Right renal cortex interstitium (tissue), 3 donors: ENCODE measurements at places on chromosomes 3 and 15. TPM values are rescaled to one million over a fixed set of nuclear protein-coding genes. Genes with fewer than 3 reads are reported as not detected.

- no peak for DNase-seq
Observed at GRCh38 chr3:195259154-195259474, 11.8 kb downstream of the XXYLT1 start.

- no peak for DNase-seq
Observed at GRCh38 chr3:119120480-119120879, 25.5 kb upstream of the TEX55 start.

DNA sequence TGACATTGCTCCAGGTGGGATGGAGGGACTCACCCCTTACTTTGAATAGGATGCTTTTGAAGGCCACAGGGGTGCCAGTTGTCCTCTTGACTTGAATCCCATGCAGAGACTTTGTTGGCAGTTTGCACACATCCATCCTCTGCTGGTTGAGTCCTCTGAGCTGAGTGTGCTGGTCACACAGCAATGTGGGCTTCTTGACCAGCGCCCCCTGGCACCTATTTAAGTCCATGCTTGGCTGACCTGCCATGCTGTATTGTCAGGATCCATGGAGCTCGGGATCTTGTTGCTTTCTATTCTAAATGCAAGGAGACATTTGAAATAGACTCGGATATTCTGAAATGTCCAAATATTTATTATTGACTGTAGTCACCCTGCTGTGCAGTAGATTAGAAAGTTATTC, 19.8 kb downstream of the RAB7A start:
- no peak for DNase-seq

Gene ROPN1
- not detected for polyA plus RNA-seq

Gene HRG
- 2.2 TPM for polyA plus RNA-seq

GRCh38 chr3:69568458-69568857, 170.8 kb upstream of the MITF start:
- no peak for DNase-seq

Gene ZIC1
- not detected for polyA plus RNA-seq

Gene USP50
- polyA plus RNA-seq, result 0.85 TPM

GRCh38 chr3:98449606-98450193, 13.3 kb upstream of the OR5K1 start:
- DNase-seq, result no peak

- no peak for DNase-seq
Observed at GRCh38 chr3:197801891-197802778, 11.1 kb downstream of the LRCH3 start.

- no peak for DNase-seq
Observed at GRCh38 chr3:149481056-149481455, 6.6 kb downstream of the TM4SF4 start.

Gene PTH1R
- 144 TPM for polyA plus RNA-seq

DNA sequence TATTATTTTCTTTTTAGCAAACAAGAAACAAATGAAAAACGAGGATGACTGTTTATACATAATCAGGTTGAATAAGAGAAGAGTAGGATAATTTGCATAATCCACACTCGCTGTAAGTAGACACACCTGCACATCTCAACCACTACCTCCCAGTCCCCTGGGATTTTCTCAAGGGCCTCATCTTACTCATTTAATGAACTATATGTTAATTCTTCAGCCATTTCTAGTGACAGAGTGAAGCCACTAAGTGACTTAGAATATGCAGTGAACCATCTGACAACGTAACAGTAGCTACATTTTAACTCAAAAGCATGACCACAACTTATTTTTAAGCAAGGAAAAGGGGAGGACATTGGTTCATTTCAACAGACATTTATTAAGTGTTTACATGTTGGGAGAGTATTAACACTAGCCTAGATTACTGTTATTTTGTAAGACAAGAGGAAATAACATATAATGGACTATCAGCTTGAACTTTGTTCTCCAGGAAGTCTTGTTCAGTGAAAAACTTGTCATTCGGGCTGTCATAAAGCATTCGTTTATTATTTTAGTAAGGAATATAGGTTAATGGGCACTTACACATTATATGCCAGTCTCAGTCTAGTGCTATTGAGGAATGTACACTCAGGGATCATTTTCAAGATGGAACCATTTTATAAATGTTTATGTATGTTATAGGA, 173.0 kb upstream of the ROBO2 start:
- DNase-seq, result no peak

DNA sequence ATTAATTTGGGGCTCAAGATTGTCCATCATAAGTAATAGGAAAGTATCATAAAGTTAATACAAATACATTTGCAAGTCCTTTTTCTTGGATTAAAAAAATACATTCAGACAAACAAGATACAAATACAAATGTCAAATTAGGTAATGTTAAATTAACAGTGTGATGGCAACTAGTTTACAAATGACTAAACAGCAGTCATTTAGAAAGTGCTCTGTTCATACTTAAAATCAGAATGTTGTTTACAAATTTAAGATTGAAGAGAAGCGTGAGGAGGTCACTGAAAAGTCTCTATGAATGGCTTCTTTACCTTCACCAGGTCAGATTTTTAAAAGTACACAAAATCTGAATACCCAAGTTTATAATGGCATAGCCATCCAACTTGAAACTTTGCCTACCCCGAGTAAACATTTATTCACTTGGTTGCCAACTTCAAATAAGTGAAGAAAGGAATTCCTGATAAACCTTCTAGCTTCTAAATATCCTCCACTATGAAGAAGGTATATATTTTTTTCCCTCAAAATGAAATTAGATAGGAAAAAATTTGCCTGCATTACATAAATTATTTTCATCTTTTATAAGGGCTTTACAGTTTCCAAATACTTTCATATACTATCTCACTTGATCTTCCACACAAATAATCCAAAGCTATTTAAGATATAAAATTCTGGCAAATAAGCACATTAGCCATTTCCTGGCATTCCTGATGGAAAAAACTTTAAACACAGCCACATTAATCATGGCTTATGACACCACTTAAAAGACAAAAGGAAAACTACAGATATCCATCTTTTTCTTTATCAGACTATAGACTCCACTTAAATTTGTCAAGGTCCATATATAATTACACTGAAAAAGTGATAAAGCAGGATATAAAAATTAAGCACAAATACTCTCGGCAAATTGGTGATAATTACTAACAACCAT, 11.5 kb upstream of the NEK10 start:
- DNase-seq, result no peak

- DNase-seq, result no peak
Observed at GRCh38 chr15:36370731-36371112, 208.7 kb upstream of the CDIN1 start.

- no peak for DNase-seq
Observed at GRCh38 chr3:122031123-122031468, 9.0 kb upstream of the ILDR1 start.

Gene SLC24A5
- 0.52 TPM for polyA plus RNA-seq

DNA sequence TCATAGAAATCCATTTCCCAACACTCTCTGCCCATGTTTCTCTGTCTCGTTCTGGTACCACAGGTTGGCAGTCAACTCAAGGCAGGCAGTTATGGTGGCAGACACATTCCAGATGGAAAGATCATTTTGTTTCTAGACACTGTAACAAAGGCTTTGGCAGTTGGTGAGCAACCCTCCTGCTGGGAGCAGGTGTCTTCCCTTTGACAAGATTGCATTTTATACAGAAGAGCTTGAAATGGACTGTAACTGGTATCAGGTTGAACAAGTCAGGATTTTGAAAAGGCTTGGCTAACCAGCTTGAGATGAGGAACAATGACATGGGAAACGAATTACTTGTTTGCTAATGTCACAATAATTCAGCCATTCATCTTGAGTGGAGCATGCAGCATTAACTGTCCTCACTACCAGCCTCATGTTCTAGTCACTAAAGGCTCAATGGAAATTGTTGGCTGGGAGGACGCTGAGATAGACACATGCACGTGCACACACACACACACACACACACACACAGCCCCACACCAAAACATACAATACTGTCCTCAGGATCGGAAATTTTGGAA, 170.0 kb downstream of the SEMA6D start:
- DNase-seq, result no peak

GRCh38 chr3:12578742-12579141, 21.9 kb downstream of the MKRN2 start:
- no peak for DNase-seq

DNA sequence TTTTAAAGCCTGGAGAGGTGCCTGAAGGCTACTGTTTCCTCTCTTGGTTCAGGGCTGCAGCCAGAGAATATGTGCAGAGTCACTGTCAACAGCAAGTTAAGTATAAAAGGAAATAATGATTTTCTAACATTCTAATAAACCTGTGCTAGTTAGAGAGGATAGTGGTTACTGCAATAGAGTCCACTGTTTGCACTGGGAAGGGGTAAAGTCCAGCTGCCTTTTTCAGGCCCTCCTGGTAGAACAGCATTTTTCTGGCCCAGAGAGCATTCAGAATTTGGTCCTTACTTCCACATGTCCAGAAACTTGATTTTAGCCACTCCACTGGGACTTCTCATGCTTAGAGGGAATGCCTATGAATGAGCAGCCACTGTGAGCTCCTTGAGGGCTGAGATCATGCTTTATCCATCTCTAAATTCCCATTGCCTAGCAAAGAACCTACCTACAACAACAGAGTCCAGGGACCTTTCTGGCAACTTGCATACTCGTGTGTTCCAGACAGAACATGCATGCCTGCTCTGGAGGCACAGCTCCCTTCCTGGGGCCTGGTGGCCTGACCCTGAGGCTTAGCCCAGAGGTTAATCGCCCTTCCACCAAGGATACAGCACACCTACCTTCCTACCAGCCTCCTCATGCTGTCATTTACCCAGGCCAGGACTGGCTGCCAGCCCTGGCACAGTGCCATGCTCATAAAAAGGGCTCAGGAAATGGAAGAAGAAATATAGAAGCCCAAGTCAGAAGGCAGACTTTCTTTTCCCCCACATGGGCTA, 50.3 kb upstream of the ATP13A3 start:
- no peak for DNase-seq

DNA sequence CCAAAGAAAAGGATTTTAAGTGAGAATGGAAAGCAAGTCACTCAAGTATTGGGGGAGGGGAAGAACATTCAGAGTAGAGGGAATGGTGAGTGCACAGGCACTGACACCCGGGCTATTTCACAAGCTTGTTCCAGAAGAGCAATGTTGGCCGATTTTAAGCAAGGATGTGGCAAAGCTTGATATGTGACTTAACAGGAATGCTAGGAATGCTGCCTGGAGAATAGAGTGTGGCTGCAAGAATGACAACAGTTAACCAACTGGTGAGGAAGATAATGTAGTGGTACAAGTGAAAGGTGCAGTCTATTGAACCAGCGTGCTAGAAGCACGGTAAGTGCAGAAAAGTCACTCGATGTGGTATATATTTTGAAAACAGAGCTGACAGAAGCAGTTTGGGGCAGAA, 6.2 kb upstream of the CCDC80 start:
- DNase-seq, result no peak

- DNase-seq, result no peak
Observed at GRCh38 chr3:18297126-18297525, 128.0 kb downstream of the SATB1 start.
